ENCODE measurements at places on chromosomes 16 and 17. TPM values are rescaled to one million over a fixed set of nuclear protein-coding genes. Genes with fewer than 3 reads are reported as not detected.

The KRT39 gene
- not detected for total RNA-seq

- H3K36me3 ChIP-seq = no peaks in the 10 kb centered on the region
- no peaks in the 10 kb centered on the region for H3K27me3 ChIP-seq
- no peaks in the 10 kb centered on the region for H3K4me1 ChIP-seq
- H3K4me3 ChIP-seq = no peak overlapping the region
Observed at GRCh38 chr17:1638624-1639300, 6.8 kb downstream of the SCARF1 start.

GRCh38 chr16:19559242-19559910, 3.9 kb downstream of the VPS35L start:
- peaks cover 10% of the 10 kb centered on the region for H3K36me3 ChIP-seq
- peak; percentile 42 for DNase-seq
- no peak overlapping the region for H3K27ac ChIP-seq
- H3K4me1 ChIP-seq = peaks cover 15% of the 10 kb centered on the region

DNA sequence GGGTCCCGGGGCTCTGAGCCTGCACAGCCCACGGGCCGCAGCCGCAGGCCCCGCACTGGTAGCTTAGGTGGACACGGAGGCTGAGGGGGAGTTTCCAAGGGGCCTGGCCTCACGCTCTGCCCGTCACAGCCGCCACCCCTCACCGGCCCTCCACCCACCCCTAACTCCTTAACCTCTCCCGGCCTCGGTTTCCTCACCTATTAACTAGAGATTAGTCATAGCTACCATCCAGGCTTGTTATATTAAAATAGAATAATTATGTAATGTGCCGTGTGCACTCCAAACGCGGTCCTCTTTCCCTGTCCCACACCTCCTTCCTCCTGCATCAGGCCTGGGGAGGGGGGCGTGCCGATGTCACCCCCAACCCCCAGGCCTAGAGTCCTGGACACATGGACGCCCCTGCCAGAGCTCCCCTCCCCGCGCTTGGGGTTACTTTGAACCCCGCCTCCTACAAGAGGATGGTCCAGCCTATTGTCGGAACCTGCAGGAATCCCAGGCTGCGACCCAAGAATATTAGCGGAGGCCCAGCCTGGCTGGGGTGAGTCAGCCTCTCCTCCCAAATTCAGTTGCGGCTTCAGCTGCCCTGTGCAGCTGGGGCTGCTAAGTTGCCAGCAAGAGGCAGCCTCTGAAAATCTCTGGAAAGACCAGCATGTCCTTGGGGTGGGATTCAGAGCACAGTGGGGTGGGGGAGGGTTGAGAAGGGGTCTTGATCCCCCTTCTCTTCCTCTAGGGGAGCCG, 17.3 kb downstream of the SOCS3 start:
- H3K4me1 ChIP-seq = peaks cover 37% of the 10 kb centered on the region
- no peaks in the 10 kb centered on the region for H3K36me3 ChIP-seq
- H3K4me3 ChIP-seq = peak overlapping the region; percentile 5
- no peak for DNase-seq

DNA sequence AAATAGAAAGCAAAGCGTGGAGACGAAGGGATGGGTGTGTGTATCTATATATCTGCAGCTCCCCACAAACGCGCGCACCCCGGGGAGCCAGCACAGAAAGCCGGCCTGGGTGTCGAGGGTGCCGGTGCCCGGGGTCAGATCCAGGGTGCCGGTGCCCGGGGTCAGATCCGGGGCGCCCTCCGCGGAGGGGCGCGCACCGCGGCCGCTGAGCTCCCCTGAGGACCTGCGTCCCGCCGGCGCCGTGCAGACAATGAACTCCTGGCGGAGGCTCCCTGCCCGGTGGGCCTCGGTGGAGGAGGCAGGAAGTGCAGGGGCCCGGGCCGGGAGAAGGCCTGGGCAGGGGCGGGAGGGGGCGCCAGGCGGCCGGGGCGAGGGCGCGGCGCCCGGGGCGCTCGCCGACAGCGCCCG, 1.1 kb downstream of the ZNF423 start:
- no peak for DNase-seq
- no peak overlapping the region for H3K4me3 ChIP-seq
- H3K4me1 ChIP-seq = peaks cover 15% of the 10 kb centered on the region
- H3K27ac ChIP-seq = no peak overlapping the region
- peaks cover 1% of the 10 kb centered on the region for H3K36me3 ChIP-seq

GRCh38 chr16:55543472-55543871, 23.0 kb upstream of the CAPNS2 start:
- H3K4me3 ChIP-seq = no peak overlapping the region
- H3K27ac ChIP-seq = no peak overlapping the region
- no peak for DNase-seq
- no peaks in the 10 kb centered on the region for H3K36me3 ChIP-seq
